ENCODE measurements at places on chromosomes 16 and 17.
A peak's percentile ranks its signal among the peaks of the same experiment; 100 is the strongest.

GRCh38 chr16:471353-472198, 46.1 kb downstream of the RAB11FIP3 start:
- DNase-seq: no peak

DNA sequence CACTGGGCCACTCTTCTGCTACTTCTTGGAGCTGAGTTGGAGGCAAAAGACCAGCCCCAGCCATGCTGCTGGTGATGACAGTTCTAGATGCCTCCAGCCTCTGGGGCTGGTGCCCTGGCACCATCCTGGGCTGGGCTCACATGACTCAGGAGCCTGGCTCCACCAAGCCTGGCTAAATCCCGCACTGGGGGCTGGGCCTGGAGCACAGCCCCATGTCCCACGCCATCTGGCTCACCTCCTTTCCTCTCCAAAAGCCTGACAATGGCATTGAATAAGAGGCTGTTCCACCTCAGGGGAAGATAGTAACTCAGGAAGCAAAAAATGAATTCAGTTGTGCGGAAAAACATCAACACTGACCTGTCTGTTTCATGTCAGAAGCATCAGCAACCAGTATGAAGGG, 45.1 kb upstream of the MTSS2 start:
- peak; percentile 59 for DNase-seq

DNA sequence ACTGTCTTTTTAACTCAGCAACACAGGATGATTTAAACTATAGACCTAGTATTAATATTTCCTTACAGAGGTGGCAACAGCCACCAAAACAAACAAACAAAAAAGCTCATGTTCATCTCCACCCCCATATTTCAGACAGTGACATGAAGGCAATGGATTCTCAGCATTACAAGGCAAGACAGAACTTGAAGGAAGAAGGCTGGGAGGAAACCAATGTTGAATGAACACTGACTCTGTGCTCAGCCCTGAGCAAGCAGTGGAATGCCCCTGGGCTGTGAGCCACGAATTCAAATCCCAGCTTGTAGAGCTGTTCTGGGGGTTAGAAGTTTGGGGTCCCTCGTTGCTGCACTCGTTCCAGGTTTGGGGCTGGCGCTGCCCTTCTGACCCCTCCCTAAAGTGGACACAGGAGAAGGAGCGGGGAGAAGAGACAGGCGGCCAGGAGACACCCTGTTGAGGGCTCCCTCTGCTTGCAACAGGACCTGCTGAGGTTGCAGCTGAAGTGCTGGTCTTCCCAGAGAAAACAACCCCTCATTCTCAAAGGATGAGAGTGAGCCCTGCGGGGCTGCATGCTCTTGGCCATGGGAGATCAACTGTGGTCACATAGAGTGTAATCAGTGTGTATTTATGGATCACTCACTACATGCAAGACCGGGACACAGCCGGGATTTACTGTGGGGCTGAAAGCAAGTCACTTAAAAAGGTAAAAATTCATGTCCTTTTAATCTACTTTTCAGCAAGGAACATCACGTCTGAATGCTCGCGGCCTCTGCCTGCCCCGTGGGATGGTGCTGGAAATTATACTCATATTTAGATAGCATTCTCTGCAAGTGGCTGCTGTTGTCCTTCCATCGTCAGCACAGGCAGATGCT, 34.3 kb downstream of the MYH3 start:
- DNase-seq: no peak

GRCh38 chr17:1315891-1316403, 36.5 kb downstream of the TRARG1 start:
- no peak for DNase-seq

DNA sequence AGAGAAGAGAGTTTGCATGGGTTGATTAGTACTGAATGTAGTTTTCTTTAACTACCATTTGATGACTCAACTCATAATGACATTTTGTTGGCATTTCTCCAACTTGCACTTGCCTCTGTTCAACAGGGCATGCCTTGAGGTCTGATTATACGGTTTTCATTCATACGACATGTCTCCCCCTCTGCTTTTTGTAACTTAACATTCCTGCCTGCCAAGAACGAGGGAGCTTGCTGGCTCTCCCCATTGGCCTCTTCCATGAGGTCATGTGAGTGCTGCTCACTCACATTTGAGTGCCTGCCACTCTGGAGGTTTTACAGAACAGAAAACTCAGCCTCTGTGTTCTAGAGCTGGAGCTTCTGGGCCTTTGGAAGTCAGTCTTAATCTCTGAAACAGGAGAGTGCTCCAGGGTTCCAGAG, 19.7 kb downstream of the MAP2K6 start:
- no peak for DNase-seq

- DNase-seq: no peak
Observed at GRCh38 chr17:81522491-81523401, 5.4 kb upstream of the FSCN2 start.

GRCh38 chr17:38698760-38699159, 6.3 kb upstream of the MLLT6 start:
- DNase-seq: no peak

DNA sequence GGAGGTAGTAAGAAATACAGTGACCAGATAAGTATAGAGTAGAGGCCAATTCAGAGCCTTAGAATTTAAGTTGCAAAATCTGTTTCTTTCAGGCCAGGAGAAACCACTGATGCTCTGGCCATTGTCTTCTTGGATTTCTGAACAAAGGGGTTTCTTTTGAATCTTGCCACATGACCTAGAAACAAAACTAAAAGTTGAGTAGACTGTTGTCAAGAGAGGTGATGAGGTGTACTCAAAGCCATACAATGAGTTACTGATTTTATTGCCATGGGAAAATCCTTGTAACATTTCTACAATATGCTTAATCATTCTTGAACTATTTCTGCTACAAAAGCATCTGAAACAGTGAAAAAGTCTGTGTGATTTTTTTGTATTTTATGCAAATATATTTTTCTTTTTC, 881.3 kb downstream of the CDH11 start:
- DNase-seq: no peak

DNA sequence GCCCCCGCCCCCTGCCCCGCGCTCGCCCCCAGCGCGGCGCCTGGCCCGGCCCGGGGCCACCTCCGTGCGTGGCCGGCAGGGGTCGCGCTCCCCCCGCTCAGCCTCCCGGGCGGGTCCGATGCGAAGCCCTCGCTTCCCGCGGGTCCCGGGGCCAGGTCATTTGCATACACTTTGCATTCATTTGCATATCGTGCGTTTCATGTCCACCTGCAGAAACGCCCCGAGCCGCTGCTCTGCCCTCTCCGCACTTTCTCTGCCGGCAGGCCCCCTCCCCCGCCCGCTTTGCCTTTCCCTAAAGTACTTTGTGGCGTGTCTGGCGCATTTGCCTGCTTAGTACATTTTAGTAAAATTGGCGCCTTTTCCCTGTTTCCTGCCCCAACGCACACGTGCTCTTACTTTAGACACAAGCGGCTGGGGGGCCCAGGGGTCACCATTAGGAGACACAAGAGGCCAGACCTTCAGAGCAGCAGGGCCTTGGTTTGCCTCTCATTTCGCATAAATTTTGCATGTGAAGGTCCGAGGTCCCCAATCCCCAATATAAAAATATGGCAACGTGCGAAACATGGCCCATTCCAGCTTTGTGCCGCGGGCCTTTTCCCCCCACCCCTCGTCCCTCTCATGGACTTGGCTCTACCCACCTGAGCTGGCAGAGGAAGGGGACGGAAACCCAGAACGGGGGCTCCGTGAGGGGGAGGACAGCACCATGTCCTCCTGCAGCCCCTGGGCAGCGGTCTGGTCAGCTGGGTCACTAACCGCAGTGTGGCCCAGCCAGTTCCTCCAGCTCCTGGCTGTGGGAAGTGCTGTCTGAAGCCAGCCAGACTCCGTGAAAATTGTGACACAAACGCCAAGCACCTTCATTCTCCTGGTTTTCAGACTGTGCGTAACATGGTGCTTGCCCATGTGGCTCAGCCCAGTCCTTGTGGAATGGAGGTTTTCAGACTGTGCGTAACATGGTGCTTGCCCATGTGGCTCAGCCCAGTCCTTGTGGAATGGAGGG, 34.8 kb downstream of the CBFA2T3 start:
- DNase-seq: no peak

GRCh38 chr17:56699186-56699894, 105.8 kb downstream of the NOG start:
- DNase-seq: no peak

DNA sequence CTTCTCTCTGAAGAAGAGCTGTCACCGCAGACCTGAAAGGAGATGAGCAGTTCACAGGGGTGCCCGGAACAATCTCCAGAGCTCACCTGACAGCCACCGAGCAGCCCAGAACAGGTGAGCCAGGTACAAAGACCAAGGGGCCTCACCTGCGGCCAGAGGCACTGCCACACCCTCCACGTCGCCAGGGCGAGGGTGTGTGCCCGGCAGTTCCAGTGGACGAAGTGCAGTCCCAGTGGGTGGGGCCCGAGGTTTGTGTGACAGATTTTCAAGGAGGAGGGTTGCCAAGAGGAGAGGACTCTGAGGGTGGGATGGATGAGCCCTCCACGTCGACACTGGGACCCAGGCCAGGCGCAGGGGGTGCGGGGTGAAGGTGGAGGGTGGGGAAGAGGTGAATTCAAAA, 61.7 kb downstream of the SMPD3 start:
- DNase-seq: no peak

GRCh38 chr16:88617268-88618031, 20.9 kb upstream of the IL17C start:
- DNase-seq: no peak

Data from cerebellar nuclear complex (tissue), 1 donor.